ENCODE measurements at places on chromosomes 16 and 17.

DNA sequence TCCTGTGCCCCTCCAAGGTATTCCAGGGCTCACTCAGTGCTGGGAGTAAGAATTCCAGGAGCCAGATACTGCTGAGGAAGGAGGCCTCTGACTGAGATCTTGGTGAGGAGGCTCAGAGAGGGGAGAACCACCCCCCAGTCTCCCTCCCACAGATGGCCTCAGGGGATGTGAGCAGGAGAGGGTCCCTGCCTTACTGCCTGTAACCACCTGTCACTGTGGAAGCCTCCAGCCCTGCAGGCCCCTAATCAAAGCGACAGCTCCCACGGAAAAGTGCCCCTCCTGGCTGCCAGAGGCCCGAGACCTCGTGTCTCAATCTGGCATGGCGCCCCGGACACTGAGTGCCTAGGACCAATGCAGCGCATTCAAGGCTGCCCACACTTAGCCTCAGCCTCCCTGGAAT is 7.7 kb upstream of the C17orf113 start:
- no peak for DNase-seq

DNA sequence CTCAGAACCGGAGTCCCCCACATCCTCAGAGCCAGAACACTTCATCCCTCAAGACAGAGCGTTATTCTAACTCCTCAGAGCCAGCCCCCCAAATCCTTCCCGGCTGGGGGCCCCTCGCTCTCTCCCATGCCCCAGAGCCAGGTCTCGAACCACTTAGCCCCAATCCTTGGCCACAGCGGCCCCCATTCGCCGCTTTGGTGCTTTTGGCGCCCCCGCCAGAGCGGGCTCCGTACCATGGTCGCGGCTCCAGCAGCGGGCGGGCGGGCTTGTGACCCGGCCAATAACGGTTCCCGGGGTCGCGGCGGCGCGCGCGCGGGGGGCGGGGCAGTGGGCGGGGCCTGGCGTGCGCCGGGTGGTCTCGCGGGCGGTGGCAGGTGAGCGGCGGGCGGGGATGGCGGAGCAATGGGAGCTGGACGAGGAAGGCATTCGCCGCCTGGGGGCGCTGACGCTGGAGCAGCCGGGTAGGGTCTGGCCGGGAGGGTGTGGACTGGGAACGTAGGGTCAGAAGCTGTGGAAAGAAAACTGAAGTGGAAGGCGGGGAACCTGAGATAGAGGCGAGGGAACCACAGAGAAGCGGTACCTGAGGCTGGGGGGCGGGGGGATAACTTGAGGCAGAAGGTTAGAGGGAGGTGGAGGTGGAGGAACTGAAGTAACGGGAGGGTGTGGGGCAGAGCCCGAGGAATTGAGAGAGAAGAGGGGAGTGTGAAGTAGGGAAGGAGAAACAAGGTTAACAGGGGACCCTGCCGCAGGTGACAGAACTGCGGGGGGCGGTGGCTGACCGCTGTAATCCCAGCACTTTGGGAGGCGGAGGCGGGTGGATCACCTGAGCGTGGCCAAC is at the start of the genes KCTD19 and LRRC36:
TSS of gene KCTD19 (minus strand) at position 270 of the 838 bp plus-strand sequence. CDS start at position 236, 34 bp downstream.
TSS of gene LRRC36 (plus strand) at position 344 of the 838 bp plus-strand sequence. CDS start at position 392, 48 bp downstream.
- no peak for DNase-seq

DNA sequence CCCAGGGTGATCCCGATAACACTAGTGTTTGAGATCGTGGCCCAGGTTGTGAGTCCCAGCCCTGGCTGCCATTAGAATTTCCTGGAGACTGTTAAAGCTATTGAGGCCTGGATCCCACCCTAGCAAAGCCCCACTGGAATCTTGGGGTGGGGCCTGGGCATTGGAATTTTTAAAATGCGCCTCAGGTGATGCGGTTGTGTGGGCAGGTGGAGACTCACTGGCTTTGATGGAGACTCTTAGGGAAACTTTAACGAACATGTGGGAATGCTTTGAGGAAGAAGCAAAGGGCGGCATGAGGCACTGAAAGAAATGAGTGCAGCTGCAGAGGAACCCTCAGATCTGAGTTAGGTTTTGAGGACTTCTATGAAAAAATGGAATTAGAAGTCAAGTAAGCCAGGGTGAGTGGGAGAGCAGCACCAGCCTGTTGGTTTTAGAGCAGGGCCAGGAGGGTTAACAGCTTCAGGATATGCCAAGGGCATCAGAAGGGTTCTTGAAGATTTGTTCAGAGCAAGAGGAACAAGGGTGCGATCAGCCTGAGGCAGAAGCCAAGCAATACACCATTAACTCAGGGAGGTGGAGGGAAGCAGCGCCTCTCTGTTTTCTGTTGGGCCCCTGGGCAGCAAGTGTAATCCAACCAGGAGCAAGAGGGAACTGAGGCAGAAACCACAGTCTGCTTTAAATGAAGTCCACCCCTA is 42.5 kb downstream of the KSR1 start:
- no peak for DNase-seq

DNA sequence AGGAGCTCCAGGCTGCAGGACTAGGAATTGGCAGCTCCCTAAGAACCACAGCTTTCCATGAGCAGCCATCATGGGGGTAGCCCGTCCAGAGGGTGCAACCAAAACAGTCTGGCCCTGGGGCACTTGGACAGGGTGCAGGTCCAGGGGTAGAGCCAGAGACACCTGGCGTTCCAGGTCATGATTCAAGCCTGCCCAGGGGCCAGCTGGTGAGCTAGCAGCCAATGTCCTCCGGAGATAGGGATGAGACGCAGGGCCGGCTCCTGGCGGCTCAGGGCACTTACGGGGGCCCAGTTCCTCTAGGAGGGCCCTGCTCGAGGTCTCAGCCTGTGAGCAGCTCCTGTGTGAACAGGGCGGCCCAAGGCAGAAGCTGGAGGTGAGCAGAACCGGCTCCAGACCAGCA is 22.1 kb downstream of the PIEZO1 start:
- no peak for DNase-seq

DNA sequence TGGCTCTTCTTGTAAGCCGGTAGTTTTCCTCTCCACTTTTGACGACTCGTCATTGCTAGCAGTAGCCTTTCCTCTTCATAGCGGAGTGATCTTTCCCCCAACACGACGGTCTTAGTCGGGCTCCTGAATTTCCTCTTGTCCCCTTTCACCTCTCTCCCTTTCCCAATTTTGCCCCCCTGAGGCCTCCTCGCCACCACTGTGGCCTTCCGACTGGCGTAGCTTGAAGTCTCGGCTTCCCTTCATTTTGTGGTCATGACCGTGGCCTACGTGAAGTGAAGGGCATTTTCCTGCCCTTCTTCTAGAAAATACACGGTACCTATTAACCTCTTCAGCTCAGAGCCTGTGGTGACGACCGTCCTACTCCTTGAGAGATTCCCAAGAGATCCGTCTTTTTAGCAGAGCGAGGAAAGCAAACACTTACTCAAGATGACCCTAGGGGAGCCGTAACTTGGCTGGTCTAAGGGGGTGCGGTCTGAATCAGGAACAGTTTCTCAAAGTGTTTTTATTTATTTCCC is 787 bp downstream of the PRKAR1A start:
- DNase-seq: no peak

GRCh38 chr17:17628388-17629008 is 37.0 kb upstream of the PEMT start:
- no peak for DNase-seq

DNA sequence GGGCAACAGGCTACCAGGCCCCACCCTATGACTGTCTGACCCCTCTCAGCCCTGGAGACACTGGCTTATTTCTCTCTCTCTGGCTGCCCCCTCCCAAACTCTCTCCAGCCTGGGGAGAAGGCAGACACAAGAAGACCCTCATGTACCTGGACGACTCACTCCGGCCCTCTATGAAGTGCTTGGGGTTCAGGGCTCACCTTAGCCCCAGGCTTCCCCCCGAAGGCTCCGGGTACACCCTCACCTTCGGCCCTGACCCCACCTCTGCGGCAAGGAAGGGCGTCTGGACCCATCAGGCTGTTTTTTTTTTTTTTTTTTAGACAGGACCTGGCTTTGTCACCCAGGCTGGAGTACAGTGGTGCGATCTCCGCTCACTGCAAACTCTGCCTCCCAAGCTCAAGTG is 906 bp upstream of the CARMIL2 start:
- DNase-seq: no peak

DNA sequence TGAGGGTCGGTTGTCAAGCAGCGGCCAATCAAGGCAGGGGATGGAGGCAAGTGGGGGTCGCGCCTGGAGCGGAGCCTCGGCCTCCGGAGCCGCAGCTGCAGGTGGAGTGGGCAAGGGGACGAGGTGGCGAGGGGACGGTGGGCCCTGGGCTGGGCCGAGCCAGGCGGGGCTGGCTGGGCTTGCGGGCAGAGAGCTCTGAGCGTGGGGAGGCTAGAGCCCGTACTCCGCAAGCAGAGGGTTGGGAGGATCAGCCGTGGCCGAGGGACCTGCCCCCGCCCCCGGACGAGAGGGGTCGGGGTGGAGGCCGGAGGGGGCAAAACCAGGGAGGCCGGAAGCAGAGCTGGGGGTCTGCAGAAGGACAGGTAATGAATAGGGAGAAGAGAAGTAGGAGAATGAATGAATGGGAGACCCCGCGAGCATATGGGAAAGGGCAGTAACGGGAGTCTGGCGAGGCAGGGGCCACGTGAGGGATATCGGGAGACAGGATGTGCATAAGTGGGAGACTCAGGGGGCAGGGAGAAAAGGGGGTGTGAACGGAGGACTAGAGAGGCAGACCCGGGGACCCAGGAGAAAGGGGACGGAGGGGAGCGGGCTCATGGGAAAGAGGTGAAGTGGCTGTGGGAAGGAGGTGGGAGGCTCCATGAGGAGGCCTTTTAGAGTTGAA is at the start of gene KATNB1:
TSS of gene KATNB1 (plus strand) at position 16 of the 664 bp plus-strand sequence. CDS start 1,474 bp downstream, outside the sequence.
- DNase-seq: no peak

GRCh38 chr16:12228602-12229499 is 252.3 kb downstream of the SNX29 start:
- no peak for DNase-seq

- no peak for DNase-seq
Measured at GRCh38 chr16:59880611-59881010, 1146.5 kb upstream of the GOT2 start.

GRCh38 chr17:56011406-56012131 is 141.7 kb upstream of the ANKFN1 start:
- no peak for DNase-seq

- no peak for DNase-seq
Measured at GRCh38 chr17:38538906-38539305, 66.8 kb downstream of the SRCIN1 start.

DNA sequence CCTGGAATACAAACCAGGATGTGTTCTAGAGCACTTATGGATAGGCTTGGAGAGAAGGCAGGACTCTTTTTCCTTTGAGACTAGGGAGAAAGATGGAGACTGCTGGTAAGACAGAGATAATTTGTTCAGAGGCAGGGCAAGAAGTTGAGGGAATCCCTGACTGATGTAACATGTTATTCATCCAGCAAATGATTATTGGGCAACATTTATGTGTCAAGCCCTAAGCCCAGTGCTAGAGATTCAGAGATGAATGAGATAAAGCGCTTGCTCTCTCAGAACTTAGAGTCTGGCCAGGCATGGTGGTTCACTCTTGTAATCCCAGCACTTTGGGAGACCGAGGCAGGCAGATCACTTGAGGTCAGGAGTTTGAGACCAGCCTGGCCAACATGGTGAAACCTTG is 47.8 kb upstream of the NUFIP2 start:
- no peak for DNase-seq

DNA sequence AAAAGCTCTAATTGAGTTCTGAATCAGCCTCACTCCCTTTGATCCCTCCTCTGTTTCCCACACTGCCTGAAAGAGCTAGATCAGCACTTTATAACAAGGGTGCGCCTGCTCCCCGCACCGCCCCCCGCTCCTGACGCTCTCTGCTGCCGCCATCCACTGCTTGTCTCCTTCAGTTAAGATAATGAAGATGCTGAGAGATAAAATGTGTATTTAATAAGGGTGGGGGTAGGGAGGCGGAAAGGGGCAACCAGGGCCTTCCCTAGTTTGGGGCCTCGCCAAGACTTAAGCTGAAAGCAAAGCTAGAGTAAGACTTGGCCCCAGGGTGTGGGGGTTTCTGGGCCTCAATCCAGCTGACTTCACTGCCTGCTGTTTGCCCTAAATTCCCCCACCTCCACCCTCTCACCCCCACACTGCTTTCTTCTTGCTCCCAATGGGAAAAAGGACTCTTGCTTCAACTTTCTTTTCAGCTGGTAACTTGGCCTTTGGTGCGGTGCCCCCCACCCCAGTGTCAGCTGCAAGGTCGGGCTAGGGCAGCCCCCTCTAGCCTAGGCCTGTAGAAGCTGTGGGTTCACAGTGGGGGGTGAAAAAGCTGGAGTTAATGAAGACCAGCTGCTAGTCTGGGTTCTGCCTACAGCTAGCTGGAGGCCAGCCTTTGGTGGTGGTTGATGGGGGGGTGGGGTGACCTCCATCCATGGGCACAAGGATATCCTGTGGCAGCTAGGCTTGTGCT is 1.8 kb upstream of the RARA start:
- DNase-seq: no peak

DNA sequence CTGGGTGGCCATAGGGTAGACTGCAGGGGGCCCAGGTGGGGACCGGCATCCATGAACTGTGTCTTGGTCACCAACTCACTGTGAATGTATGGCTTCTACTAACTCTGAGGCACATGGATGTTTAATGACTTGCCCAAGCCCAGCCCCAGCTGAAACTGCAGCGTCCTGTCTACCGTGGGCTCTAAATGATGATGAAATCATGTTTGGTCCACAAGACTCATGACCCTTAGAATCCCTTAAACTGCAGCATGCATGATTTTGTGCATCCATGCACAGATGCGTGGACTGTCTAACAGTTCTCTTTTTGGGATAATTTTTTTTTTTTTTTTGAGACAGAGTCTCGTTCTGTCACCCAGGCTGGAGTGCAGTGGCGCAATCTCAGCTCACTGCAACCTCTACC is 32.4 kb upstream of the CREBBP start:
- no peak for DNase-seq

DNA sequence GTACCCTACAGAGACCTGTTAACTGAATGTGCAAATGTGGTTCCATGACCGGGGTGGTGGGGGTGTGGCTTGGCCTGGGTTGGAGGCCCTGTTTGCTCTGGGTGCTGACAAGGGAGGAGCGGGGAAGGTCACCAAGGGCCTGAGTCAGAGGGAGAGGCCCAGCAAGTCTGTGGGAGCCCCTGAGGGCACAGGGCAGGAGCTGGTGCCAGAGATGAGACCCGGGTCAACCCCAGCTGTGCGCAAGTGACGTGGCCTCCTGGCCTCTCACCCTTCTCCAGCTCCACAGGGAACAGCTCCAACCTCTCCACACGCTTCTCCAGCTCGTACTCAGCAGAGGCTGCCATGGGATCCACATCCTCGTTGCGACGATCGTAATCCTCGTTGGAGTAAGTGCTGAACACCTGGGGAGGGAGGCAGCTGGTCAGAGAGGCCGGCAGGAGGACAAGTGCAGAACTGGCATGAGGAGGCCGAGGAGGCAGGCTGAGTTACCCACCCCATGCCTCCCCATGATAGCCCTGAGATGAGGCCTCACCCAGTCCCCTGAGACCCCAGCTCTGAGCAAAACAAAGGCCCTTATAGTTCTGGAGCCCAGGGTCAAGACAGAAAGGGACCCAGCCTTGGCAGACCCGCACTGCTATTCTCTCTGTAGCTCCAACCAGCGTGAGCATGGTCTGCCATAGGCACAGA is 5.5 kb downstream of the PPP1R9B start:
- no peak for DNase-seq

- no peak for DNase-seq
Measured at GRCh38 chr17:71437166-71437565, 683.7 kb upstream of the SOX9 start.
